Frontal cortex (tissue), 4 donors: ENCODE measurements at places on chromosomes 4 and X. TPM values are rescaled to one million over a fixed set of nuclear protein-coding genes. Genes with fewer than 3 reads are reported as not detected.

Gene TAF7L
- total RNA-seq, result 0.41 TPM

Gene CFAP97
- total RNA-seq, result 62.4 TPM

Gene SFRP2
- 0.82 TPM for total RNA-seq

Gene CBR4
- total RNA-seq, result 34.2 TPM

Gene RAI2
- 2.9 TPM for total RNA-seq

Gene HS6ST2
- 13.0 TPM for total RNA-seq

Gene FAM47A
- total RNA-seq, result not detected

Gene ACOX3
- 26.1 TPM for total RNA-seq

Gene CYBB
- total RNA-seq, result 10.6 TPM
